ENCODE measurements at places on chromosomes 3 and 15.

- no peak for DNase-seq
These were observed 219.3 kb upstream of the TTC14 start for GRCh38 chr3:180382638-180383180.

- no peak for DNase-seq
These were observed 2.0 kb downstream of the RSRC1 start for GRCh38 chr3:158111861-158112260.

DNA sequence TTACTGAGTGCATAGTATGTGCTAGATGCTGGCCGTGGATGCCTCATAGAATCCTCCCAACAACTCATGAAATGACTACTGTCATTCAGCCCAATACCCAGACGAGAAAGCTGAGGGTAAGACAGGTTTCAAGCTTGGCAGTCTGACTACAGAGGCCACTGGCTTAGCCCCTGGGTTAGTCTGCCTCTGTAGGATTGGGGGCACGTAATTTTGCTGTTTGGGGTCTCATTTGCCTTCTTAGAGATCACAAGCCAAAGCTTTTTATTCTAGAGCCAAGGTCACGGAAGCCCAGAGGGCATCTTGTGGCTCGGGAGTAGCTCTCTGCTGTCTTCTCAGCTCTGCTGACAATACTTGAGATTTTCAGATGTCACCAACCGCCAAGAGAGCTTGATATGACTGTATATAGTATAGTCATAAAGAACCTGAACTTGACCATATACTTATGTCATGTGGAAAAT lies 1.0 kb upstream of the CCR5 start:
- no peak for DNase-seq

DNA sequence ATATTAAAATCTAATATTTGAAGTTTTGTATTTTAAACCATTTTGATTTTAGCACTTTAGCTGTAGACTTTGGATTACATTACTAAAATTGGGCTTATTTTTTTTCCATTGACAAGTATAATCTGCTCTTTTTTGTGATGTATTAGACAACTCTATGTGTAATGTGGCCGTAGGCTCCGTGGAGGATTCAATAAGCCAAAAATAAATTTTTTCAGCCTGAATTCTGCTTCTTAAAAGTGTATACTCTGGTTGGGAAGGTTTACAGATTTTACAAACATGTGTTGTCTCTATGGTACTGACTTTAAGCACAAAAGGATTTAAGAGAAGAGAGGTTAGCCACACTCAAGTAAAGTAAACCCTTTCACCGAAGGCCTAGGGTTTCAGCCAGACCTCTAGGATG lies 110.8 kb downstream of the PLCL2 start:
- DNase-seq, result no peak

- DNase-seq, result no peak
These were observed 31.6 kb downstream of the SHOX2 start for GRCh38 chr3:158074591-158074990.

DNA sequence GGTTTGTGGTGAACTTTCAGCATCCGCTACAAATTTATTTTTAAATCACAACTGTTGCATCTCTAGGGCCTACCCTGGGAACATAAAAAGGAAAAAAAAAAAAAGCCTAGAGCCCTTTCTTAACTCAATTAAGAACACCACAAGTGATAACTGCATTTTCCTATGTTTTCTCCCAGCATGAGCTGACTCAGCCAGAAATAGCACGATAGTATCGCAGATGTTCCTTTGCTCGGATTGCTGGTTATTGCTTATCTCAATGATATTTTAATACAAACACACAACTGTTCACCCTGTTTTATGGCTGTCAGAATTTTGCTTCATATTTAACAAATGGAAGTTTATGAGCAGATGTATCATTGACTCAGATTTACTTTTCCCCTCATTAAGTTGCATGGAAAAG lies 251.8 kb upstream of the SUCLG2 start:
- no peak for DNase-seq

- DNase-seq, result no peak
These were observed 2.5 kb downstream of the TWF2 start for GRCh38 chr3:52236424-52236886.

DNA sequence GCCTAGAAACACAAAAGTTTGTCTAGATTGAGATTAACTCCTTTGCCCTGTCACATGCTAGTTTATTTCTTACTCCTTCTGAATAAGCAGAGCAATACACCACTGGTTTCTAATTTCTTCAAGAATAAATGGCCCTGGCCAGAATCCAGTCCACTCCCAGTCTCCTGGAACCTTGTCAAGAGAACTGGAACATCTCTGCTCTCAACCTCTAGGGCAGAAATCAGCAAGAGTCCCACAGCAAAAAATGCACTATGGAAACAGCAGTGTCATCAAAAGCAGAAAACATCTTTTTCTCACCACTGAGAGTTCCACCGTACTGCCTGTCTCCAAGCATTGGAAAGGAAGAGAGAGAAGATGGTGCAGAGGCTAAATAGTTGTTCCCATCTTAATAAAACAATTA lies 35.9 kb upstream of the PPP2R3A start:
- DNase-seq, result no peak

DNA sequence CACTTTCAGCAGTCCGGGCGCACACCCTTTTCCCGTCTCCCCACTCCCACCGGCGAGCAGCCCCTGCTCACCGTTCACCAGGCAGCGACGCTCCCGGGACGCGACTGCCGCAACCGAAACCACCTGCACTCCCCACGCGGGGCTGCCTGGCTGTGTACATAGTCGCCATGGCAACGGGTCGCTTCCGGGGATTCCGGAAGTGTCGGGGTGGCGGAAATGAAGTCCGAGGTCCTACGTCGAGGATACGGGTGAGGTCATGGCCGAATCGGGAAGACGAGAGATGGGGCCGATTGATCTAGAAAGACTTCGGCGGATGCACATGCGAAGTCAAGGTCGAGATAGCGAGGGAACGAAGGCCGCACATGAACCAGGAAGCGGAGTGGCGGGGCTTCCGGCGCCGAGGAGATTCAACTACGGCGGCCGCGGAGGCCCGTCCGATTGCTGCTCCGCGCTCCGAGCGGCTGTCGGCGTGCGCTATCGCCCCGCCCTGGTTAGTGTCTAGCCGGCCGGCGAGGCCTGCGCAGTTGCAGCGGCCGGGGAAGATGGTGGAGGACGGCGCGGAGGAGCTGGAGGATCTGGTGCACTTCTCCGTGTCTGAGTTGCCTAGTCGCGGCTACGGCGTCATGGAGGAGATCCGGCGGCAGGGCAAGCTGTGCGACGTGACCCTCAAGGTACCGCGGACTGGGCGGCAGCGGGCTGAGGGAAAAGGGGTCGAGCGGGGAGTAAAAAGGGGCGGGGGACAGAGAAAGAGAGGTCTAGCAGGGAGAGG lies at the start of the genes KIF9 and KLHL18:
Gene KIF9 (minus strand): TSS at position 376 of the 769 bp plus-strand sequence. CDS start 5,425 bp downstream, outside the sequence.
Gene KLHL18 (plus strand): TSS at position 521 of the 769 bp plus-strand sequence. CDS start 22 bp downstream, at position 543.
- DNase-seq, result peak; percentile 83

GRCh38 chr15:56984681-56985481 lies 66.4 kb downstream of the TCF12 start:
- no peak for DNase-seq

GRCh38 chr15:51775967-51776816 lies 24.8 kb downstream of the TMOD2 start:
- peak; percentile 73 for DNase-seq

- no peak for DNase-seq
These were observed 56.9 kb upstream of the FOXP1 start for GRCh38 chr3:71640331-71640983.

DNA sequence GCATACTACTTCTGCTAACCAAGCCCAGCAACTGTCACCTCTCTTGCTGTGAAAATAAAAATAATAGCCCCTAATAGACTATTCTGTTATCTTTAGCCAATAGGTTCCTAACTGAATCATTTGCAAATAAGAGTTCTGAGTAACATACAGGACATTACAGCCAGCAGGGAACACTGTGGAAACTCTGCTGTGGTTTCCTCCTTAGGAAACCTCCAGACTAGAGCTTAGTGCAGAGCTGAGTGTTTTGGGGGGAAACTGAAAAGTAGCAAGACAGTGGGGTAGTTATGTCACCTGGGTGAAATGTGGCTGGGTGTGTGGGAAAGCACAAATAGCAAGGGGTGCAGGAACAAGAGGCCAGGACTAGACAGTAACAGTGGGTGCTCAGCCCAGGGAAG lies 32.4 kb downstream of the DZIP1L start:
- DNase-seq, result no peak

- no peak for DNase-seq
These were observed 18.4 kb downstream of the TFRC start for GRCh38 chr3:196063456-196063855.

DNA sequence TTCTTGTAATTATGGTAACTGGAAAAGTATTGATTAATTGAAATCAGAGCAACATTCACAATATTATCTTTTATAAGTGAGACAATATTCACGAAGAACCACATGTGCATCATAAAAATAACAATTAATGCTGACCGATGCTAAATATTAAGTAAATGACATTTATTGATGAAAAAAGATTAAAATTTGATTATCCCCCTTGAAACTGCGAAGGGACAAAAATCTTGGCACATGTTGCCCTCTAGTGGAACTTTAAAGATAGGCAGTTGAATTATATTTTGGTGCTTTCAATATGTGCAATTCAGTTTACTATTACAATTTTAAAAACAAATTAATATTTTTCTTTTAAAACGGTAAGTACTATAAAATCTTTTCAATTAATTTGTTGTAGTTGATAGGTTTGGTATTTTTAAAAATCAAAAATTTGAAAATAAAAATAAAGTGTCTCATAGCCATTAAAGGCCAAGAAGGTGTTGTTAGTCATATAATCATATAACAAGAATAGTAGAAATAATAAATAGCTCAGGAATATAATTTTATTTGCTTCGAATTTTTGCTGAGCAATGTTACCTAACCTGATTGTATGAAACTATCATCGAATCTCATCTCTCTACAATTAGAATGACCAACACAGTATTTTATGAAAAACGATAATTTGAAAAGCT lies 270.2 kb downstream of the ROBO1 start:
- no peak for DNase-seq

DNA sequence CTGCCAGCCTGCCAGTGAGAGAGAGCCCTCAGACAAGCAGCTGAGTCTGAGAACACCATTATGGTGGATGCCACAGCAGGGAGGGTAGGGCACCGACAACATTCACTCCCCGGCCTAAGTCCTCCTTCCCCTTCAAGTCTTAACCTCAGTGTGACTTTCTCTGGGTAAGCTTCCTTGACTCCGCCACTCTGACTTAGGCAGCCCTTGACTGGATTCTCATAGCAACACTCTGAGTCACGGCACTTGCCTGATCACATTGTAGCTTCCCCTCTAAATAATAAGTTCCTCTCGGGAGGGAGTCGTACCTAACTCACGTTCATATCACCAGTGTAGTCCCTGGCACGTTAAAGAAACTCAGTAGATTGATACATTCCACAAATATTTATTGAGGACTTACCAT lies 180.5 kb downstream of the FOXB1 start:
- no peak for DNase-seq

DNA sequence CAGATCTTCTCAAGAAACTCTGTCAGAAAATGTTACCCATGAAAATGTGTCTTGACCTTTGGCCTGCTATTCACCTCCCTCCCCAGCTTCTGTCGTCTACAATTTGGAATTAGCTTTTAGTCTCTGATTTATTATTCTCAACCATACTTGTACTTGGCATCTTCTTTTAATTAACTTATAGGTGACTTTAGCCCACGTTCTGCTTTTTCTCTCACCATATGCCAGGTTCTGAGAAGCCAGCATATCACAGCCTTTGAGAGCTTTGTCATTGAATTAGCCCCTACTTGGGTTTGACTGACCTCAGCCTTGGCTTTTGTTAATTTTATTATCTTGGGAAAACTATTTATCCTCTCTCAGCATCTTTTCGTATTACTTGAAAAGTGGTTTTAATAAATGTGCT lies 355.9 kb downstream of the OXSM start:
- DNase-seq, result no peak

GRCh38 chr3:72077473-72078259 lies 292.7 kb upstream of the PROK2 start:
- no peak for DNase-seq

All from iPS DF 6.9 (cell line).